ENCODE measurements at places on chromosomes 5 and 9. TPM values are rescaled to one million over a fixed set of nuclear protein-coding genes. Genes with fewer than 3 reads are reported as not detected.

The SLC46A2 gene
- not detected for total RNA-seq

The WWC1 gene
- 40.7 TPM for total RNA-seq

The MOB3B gene
- total RNA-seq, result 19.3 TPM

- DNase-seq, result no peak
Observed at GRCh38 chr9:99066571-99066970, 38.3 kb upstream of the TGFBR1 start.

GRCh38 chr5:149778303-149779123 lies 48.4 kb downstream of the PPARGC1B start:
- DNase-seq, result no peak
